ENCODE measurements at places on chromosomes 2 and 18. TPM values are rescaled to one million over a fixed set of nuclear protein-coding genes. Genes with fewer than 3 reads are reported as not detected.

DNA sequence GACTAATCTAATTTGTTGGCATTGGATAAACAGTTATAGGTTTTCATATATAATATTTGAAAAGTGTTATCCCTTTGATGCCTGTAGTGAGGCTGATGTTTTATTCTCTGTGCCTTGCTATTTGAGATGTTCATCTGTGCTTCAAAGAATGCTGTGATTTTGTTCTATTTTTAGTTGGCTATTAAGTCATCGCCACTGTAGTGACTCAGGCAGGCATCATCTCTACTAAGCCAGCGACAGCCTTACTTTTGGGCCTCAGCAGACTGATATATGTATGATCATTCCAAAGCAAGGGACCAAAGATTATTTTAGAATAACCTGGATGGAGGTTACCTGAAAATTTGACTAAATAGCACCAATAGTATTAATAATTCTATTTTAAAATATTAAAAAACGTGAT is 1674.5 kb upstream of the NXPH2 start:
- DNase-seq, result no peak

- DNase-seq, result peak; percentile 84
Observed at GRCh38 chr2:41004700-41005099, 552.8 kb upstream of the SLC8A1 start.

DNA sequence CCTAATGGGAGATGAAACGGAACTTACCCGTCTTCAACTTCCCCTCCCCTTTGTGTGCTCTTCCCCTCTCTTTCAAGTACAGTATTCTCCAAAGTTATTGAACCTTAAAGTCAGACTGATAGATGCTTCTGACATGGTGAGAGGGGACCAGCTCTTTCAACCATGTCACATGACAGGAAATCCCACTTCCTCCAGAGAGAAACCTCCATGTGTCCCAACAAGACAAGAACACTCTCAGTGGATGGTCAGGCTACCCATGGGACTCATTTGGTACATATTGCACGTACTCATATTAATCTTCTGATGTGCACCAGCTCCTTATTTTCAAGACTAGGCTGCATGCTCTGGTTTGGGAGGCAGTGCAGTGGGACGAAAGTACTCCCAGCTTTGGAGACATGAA is 44.6 kb upstream of the REG3G start:
- DNase-seq, result no peak

- no peak for DNase-seq
Observed at GRCh38 chr2:142868229-142868762, 9.2 kb upstream of the KYNU start.

DNA sequence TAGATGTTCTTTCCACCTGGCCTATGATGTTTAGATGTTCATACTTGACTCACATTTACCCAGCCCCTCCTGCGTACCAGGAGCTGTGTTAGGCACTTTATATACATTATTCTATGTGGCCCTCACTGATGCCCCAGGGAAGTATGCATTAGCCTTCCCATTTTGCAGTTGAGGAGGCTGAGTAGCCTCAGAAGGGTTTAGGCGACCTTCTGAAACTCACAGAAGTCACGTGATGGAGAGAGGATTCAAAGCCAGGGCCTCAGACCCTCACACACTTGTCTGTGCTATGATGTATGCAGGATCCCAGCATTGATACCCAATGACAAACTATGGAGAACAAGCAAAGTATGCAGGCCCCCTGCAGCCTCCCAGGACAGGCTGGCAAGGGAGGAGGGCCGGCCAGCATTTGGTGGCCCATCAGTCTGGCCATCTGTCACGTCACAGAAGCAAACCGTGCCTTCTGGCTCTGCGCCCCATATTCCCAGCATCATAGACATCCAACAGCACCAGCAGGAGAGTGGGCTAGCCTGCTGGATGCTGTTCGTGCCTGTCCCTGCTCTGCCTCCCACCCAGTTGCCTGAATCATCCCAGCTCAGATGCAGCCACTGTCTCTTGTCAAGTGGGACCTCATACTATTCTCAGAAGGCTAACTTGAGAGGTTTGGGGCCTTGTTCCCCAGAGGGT is 33.6 kb downstream of the EHD3 start:
- DNase-seq, result no peak

- no peak for DNase-seq
Observed at GRCh38 chr2:145047554-145047953, 527.6 kb upstream of the ZEB2 start.

Gene LCT
- not detected for total RNA-seq

- peak; percentile 77 for DNase-seq
Observed at GRCh38 chr2:29130295-29130694, 15.1 kb downstream of the CLIP4 start.

- peak; percentile 2 for DNase-seq
Observed at GRCh38 chr18:70139138-70139537, 66.3 kb downstream of the RTTN start.
